ENCODE measurements at places on chromosomes 7 and 10.

GRCh38 chr7:29019896-29020295 is 61.8 kb upstream of the TRIL start:
- no peaks in the 10 kb centered on the region for H3K27me3 ChIP-seq
- H3K4me1 ChIP-seq: no peaks in the 10 kb centered on the region
- DNase-seq: no peak
- no peak overlapping the region for H3K27ac ChIP-seq
- no peaks in the 10 kb centered on the region for H3K36me3 ChIP-seq

GRCh38 chr7:96629884-96630283 is 79.8 kb downstream of the SEM1 start:
- H3K4me1 ChIP-seq: no peaks in the 10 kb centered on the region
- H3K4me3 ChIP-seq: no peak overlapping the region
- no peak for DNase-seq
- H3K27me3 ChIP-seq: no peaks in the 10 kb centered on the region
- H3K36me3 ChIP-seq: no peaks in the 10 kb centered on the region

DNA sequence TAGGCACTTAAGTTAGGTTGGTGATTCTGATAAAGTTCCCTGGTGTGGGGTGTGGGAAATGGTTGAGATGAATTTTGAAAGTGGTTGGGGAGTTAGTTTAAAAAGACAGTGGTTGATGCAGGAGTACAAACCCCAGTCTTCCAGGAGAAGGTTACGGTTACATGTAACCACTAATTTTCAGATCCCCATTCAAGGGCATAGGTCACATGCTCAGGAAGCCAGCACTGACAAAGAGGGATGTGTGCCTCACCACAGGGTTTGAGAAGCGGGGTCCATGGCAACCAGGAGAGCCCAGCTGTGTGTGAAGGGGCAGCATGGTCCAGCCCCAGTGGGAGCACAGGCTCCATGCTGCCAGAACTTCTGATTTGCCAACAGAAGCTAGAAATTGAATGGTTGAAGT is 144.2 kb downstream of the MDFIC start:
- DNase-seq: no peak
- H3K36me3 ChIP-seq: no peaks in the 10 kb centered on the region
- H3K4me3 ChIP-seq: no peak overlapping the region
- H3K27ac ChIP-seq: no peak overlapping the region
- no peaks in the 10 kb centered on the region for H3K4me1 ChIP-seq

DNA sequence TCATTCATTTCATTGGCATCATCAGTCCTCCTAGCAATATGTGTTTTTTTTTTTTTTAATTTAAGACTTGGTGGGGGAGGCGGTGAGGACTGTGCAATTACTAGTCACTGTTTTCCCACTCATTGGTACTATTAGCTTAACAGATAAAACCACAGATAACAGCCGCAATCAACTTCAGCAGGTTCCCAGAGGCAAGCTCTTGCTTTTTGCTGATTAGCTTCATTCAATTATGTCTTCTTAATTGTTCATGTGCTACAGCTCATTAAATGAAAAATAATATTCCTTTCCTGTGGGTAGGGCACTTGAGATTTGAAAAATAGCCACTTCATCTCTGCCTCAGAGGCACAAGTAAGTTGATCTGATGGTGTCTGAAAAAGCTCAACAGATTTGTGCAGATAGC is 215.5 kb downstream of the PCDH15 start:
- no peak overlapping the region for H3K27ac ChIP-seq
- H3K36me3 ChIP-seq: no peaks in the 10 kb centered on the region
- no peaks in the 10 kb centered on the region for H3K4me1 ChIP-seq
- H3K4me3 ChIP-seq: no peak overlapping the region
- no peak for DNase-seq
- no peaks in the 10 kb centered on the region for H3K27me3 ChIP-seq

GRCh38 chr10:11180228-11180627 is 162.6 kb downstream of the CELF2 start:
- H3K27me3 ChIP-seq: no peaks in the 10 kb centered on the region
- no peak for DNase-seq
- no peaks in the 10 kb centered on the region for H3K36me3 ChIP-seq
- H3K4me1 ChIP-seq: no peaks in the 10 kb centered on the region
- no peak overlapping the region for H3K4me3 ChIP-seq

DNA sequence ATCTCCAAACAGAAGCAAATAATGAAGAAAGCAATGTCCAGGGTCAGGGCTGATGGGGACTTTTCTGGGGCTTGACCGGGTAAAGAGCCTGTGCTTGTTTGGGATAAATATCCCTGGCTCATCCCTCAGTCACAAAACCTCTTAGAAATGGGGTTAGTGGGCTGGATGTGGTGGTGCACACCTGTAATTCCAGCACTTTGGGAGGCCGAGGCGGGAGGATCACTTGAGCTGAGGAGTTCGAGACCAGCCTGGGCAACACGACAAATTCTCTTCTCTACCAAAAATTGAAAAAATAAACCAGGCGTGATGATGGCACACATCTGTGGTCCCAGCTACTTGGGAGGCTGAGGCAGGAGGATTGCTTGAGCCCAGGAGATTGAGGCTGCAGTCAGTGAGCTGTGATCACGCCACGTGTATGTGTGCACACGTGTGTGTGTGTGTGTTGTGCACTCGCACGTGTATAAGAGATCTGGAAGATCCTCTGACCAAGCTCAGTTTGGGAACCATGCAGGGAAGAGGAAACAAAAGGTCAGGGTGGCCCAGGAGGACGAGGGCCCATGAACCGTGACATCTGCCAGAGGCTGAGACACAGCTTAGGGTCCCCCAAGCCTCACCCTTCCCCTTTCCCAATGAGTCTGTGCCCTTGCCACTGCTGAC is 258.6 kb downstream of the TEX36 start:
- H3K27me3 ChIP-seq: no peaks in the 10 kb centered on the region
- no peak overlapping the region for H3K4me3 ChIP-seq
- H3K27ac ChIP-seq: no peak overlapping the region
- no peak for DNase-seq
- H3K4me1 ChIP-seq: no peaks in the 10 kb centered on the region
- H3K36me3 ChIP-seq: no peaks in the 10 kb centered on the region

DNA sequence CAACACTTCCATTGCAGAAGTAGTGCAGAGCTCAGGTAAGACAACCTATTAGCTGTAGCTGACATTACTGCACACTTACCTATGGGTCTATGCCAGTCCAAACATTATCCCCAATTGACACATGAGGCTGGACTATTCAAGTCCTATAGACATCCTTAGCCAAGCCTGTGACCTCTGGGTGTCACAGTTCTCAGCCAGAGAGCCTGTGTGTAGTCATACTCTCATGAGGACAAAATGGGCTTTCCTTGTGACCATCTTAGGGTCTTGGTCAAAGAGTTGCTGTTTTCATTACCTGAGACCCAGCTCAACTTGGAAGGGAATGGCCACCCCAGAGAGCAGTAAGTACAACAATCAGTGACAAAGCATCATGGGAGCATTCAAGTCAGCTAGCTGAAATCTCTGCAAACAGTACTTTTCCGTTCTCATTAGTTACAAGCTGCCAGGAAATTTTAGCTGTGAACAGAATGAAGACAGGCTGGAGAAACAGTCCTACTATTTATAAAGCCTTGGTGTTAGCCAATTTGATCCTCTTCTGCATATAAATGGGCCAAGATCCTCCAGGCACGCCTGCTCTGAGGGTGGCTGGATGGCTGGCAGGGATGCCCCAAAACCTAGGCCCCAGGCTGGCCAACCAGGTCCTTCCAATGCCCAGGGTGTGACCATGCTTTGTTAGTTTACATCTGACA is 44.3 kb downstream of the NUDCD3 start:
- no peak overlapping the region for H3K4me3 ChIP-seq
- DNase-seq: no peak
- no peaks in the 10 kb centered on the region for H3K27me3 ChIP-seq
- no peak overlapping the region for H3K27ac ChIP-seq
- no peaks in the 10 kb centered on the region for H3K36me3 ChIP-seq

GRCh38 chr7:143379611-143380259 is 1.4 kb upstream of the ZYX start:
- H3K36me3 ChIP-seq: peaks cover 5% of the 10 kb centered on the region
- DNase-seq: peak; percentile 33
- peak overlapping the region; percentile 98 for H3K27ac ChIP-seq
- H3K4me1 ChIP-seq: peaks cover 39% of the 10 kb centered on the region
- peak overlapping the region; percentile 98 for H3K4me3 ChIP-seq

DNA sequence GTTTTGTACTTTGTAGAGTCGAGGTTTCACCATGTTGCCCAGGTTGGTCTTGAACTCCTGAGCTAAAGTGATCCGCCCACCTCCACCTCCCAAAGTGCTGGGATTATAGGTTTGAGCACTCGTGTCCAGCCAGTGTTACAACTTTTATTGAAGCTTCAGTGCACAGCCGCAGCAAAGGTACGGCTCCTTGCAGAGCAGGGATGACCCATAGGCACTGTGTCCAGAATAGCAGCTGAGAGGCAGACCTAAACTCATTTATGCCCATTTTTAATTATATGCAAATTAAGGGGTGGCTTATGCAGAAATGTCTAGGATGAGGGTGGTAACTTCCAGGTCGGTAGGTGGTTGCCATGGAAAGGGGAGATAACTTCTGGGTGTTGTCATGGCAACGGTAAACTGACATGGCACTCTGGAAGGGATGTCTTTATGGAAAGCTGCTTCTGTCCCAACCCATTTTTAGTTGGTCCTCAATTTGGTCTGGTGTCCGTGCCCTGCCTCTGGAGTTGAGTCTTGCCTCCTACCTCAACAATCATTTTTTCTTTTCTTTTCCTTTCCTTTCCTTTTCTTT is 22.7 kb downstream of the NYAP1 start:
- H3K4me3 ChIP-seq: no peak overlapping the region
- H3K4me1 ChIP-seq: 0 out of 2 replicates have a peak, but pooled peaks cover 8% of the 10 kb centered on the region
- no peaks in the 10 kb centered on the region for H3K27me3 ChIP-seq

DNA sequence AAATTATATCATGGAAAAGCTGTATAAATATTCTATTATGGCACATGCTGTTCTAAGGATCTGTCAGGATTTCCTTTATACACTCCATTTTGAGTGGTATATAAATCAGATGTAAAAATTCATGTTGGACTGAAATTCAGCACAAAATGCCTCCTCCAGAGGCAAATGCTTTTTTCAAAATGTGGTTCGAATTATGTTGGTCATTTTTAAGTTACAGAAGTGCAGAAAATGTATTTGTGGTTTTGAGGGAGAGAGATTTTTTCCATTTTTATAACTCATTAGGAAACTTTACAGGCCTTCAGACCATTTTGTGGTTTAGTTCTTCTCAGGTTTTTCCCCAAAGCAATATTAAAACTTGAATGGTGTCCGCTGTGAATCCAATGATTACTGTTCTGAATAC is 2.9 kb downstream of the PPP1R3A start:
- DNase-seq: no peak
- no peak overlapping the region for H3K4me3 ChIP-seq
- H3K27ac ChIP-seq: no peak overlapping the region
- no peaks in the 10 kb centered on the region for H3K27me3 ChIP-seq

- no peak for DNase-seq
- no peaks in the 10 kb centered on the region for H3K27me3 ChIP-seq
- H3K36me3 ChIP-seq: no peaks in the 10 kb centered on the region
- H3K4me1 ChIP-seq: no peaks in the 10 kb centered on the region
- H3K4me3 ChIP-seq: no peak overlapping the region
These were observed 170.3 kb downstream of the PAXIP1 start for GRCh38 chr7:154832557-154833138.

DNA sequence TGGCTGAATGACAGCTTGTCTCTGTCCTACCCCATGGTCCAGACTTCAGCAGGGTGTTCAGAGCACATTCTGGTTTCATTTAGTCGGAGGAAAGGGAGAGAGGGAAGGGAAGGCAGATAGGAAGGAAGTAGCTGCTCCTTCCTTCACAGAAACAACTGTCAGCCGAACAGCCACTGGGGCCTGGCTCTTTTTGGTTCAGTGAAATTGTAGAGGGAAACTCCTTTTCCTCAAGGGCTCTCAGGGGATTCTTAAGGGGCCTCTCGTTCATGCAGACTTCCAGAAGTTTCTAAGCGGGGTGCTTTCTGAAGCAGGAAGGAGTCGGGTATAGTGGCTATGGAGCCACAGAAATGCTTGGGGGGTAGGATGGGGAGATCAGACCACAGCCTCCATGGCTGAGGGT is 56.4 kb downstream of the TLL2 start:
- no peak overlapping the region for H3K4me3 ChIP-seq
- no peaks in the 10 kb centered on the region for H3K27me3 ChIP-seq
- H3K27ac ChIP-seq: no peak overlapping the region
- DNase-seq: no peak
- H3K4me1 ChIP-seq: no peaks in the 10 kb centered on the region

- no peaks in the 10 kb centered on the region for H3K36me3 ChIP-seq
- H3K27me3 ChIP-seq: no peaks in the 10 kb centered on the region
- no peak for DNase-seq
- no peak overlapping the region for H3K4me3 ChIP-seq
These were observed 407.6 kb downstream of the AUTS2 start for GRCh38 chr7:70005891-70006260.

GRCh38 chr10:32790483-32790882 is 167.5 kb downstream of the ITGB1 start:
- H3K27ac ChIP-seq: no peak overlapping the region
- no peak overlapping the region for H3K4me3 ChIP-seq
- no peaks in the 10 kb centered on the region for H3K36me3 ChIP-seq
- peak; percentile 70 for DNase-seq
- no peaks in the 10 kb centered on the region for H3K27me3 ChIP-seq
- no peaks in the 10 kb centered on the region for H3K4me1 ChIP-seq

- no peak overlapping the region for H3K4me3 ChIP-seq
- H3K27ac ChIP-seq: no peak overlapping the region
- DNase-seq: no peak
- H3K27me3 ChIP-seq: no peaks in the 10 kb centered on the region
These were observed 166.8 kb downstream of the CCDC3 start for GRCh38 chr10:12834721-12835120.

- no peaks in the 10 kb centered on the region for H3K27me3 ChIP-seq
- H3K4me1 ChIP-seq: peaks cover 15% of the 10 kb centered on the region
- H3K36me3 ChIP-seq: no peaks in the 10 kb centered on the region
- no peak for DNase-seq
These were observed 190.3 kb downstream of the COBL start for GRCh38 chr7:51126324-51126723.

- no peaks in the 10 kb centered on the region for H3K27me3 ChIP-seq
- peaks cover 9% of the 10 kb centered on the region for H3K4me1 ChIP-seq
- no peak overlapping the region for H3K27ac ChIP-seq
- no peaks in the 10 kb centered on the region for H3K36me3 ChIP-seq
These were observed 2.1 kb downstream of the FRAT1 start for GRCh38 chr10:97321032-97321803.

GRCh38 chr10:35004651-35005050 is 85.5 kb downstream of the CUL2 start:
- H3K27me3 ChIP-seq: no peaks in the 10 kb centered on the region
- H3K4me3 ChIP-seq: no peak overlapping the region
- no peak overlapping the region for H3K27ac ChIP-seq
- H3K4me1 ChIP-seq: peaks cover 30% of the 10 kb centered on the region
- peaks cover 9% of the 10 kb centered on the region for H3K36me3 ChIP-seq

- H3K27me3 ChIP-seq: no peaks in the 10 kb centered on the region
- H3K36me3 ChIP-seq: no peaks in the 10 kb centered on the region
- no peak overlapping the region for H3K27ac ChIP-seq
- no peaks in the 10 kb centered on the region for H3K4me1 ChIP-seq
- no peak overlapping the region for H3K4me3 ChIP-seq
These were observed 30.8 kb downstream of the ABI1 start for GRCh38 chr10:26829810-26830515.
